Upper lobe of left lung (tissue), 6 donors: ENCODE measurements at places on chromosomes 5 and 9. TPM values are rescaled to one million over a fixed set of nuclear protein-coding genes. Genes with fewer than 3 reads are reported as not detected.

The TTC16 gene
- total RNA-seq, result 0.29 TPM

The LYSMD3 gene
- 20.4 TPM for total RNA-seq

The ACSL6 gene
- total RNA-seq, result 0.69 TPM

The ACTBL2 gene
- total RNA-seq, result not detected

The DOCK2 gene
- total RNA-seq, result 90.2 TPM

The CYLC2 gene
- total RNA-seq, result not detected

The PLCXD3 gene
- 1.4 TPM for total RNA-seq

The POLR3G gene
- total RNA-seq, result 1.2 TPM

The GTF2H2 gene
- total RNA-seq, result 13.8 TPM

DNA sequence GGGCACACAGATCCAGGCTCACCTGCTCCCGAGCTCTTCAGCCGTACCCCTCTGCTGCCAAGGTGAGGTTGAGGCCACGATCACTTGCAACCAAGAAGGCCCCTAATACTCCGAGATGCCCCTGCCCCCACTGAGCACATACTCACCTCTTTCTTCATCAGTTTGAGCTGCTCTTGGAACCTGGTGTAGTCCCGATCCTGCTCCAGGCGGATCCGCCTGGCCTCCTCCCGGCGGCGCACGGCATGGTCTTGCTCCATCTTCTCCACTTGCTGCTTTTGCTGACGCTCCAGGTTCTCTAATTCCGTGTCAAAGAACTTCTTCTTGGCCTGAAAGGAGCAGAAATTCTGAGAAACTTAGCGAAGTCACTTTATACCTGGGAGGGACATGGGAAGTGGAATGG is 75.7 kb upstream of the FBXW11 start:
- no peak overlapping the region for H3K4me3 ChIP-seq
- DNase-seq, result no peak
- no peaks in the 10 kb centered on the region for H3K27me3 ChIP-seq

DNA sequence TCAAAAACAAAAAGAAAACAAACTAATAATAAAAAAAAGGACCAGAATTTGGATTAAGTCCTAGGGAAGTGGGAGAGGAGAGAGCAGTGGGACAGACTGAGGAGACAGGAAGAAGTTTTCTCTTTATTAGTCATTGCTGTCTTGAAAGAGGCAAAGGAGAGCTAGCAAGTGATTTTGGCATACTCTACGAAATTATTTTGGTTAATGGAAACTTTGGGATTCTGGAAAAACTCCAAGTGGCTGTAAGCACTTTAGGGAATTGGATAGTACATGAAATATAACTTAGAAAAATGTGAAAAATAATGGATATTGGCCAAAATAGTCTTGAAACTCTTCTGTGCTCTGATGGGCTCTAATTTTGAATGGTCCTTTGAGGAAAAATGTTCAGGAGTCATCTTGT is 1641.8 kb upstream of the WWC1 start:
- no peak overlapping the region for H3K4me3 ChIP-seq
- H3K4me1 ChIP-seq, result no peaks in the 10 kb centered on the region

DNA sequence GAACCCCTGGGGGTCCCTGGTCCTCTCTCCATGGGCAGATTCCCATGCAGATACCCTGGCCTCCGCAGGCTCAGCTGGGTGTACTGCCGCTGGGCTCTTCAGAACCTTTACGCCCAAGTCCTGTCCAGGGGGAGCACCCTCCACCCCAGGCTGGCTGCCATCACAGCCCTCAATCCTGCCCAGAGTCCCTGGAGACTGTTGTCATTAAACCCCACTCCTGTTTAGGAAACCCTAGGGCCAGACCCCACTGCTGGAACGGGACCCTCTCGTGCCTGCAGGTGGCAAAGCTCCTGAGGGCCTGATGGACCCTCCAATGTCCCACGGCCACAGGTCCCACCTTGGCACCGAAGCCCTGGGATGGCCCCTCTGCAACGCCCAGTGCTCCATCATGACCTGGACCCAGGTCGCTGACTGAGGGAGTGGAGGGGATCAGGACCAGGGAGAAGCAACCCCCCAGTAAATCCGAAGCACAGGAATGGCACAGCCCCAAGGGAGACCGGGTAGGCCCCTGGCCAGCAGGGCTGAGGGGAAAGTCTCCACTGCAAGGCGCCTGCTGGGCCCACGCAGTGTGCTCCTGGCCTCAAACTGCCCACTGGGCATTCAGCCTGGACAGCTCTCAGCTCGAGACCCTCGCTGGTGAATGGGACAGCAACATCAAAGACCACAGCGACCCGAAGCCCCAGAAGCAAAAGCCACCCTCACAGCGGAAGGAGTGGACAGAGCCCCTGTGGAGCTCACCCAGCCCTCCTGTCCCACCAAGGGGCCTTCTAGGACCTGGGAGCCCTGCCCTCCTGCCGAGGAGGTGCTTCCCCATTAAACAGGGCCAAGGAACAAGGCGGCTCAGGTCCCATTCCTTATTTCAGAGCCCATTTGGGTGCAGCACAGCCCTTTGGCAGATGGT is 8.3 kb downstream of the ZDHHC11B start:
- no peak overlapping the region for H3K4me3 ChIP-seq
- H3K4me1 ChIP-seq, result no peaks in the 10 kb centered on the region
- peak; percentile 60 for DNase-seq
- H3K27ac ChIP-seq, result no peak overlapping the region
- H3K36me3 ChIP-seq, result no peaks in the 10 kb centered on the region

DNA sequence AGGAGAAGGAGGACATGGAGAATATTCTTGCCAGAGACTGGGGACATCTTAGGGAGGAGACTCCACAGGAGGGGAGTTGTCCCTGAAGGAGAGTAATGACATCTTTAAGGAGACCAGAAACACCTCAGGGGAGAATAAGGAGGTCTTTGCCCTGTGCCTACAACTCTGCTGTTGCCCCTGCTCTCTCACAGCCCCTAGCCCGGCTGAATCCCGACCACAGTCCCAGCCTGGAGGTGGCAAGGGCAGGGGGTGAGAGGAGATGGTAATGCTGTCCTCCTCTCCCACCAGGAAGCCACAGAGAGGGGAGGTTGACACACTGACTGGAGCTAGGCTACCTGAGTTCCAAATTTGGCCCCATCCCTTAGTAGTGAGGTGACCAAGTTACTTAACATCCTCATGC is 30.2 kb upstream of the ENHO start:
- H3K36me3 ChIP-seq, result no peaks in the 10 kb centered on the region
- no peaks in the 10 kb centered on the region for H3K27me3 ChIP-seq
- DNase-seq, result no peak

DNA sequence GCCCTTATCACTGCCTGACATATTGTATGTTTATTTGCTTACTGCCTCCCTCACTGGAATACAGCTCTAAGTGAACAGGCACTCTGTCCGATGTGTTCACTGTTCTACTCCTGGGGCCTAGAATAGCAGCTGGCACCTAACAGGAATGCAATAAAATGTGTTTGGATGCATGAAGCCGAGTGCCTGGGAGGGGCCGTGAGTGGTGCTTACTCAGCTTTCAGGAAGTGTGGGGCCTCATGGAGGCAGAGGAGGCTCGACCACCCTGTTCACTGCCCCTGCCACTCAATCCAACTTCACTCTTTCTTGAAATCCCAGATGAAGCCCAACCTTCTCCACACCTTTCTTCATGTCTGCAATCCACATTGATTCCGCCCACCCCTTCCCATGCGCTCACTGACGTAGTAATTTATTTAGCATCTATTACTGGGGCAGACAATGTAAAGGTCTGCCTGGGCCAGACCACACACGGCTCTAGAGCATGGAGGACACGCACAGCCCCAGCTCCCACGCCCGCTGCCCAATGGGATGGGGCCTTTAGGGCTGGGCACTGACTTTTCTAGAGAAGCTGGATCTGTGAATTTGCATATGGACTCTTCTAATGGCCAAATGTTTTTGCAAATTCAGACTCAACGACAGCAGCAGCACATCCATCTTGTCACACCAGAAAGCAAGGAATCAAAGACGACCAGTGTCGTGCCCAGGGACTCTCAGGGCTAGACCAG is 21.3 kb downstream of the TBC1D9B start:
- H3K4me1 ChIP-seq, result no peaks in the 10 kb centered on the region
- no peak overlapping the region for H3K27ac ChIP-seq
- peaks cover 73% of the 10 kb centered on the region for H3K36me3 ChIP-seq

DNA sequence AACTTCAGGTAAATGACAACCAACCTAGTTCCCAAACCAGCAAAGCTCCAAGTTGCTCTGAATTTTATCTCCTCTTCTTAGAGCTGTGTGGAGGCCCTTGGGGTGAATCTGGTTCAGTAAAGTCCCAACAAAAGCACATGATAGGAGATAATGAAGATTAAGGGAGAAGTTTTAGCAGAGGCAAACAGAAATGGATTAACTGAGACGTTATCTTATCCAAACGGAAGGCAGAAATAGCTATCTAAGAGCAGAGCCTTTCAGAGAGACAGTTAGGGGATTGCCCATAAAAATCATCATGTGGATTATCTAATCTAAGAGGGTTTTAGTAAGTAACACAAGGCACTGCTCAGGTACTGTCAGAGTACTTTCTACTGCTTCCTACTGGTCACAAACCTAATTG is 183.9 kb upstream of the ZNF618 start:
- DNase-seq, result no peak
- peaks cover 10% of the 10 kb centered on the region for H3K4me1 ChIP-seq
- no peaks in the 10 kb centered on the region for H3K27me3 ChIP-seq
- H3K4me3 ChIP-seq, result no peak overlapping the region
- H3K36me3 ChIP-seq, result no peaks in the 10 kb centered on the region

GRCh38 chr5:43676083-43676840 is 73.3 kb downstream of the NNT start:
- no peaks in the 10 kb centered on the region for H3K27me3 ChIP-seq
- H3K4me3 ChIP-seq, result no peak overlapping the region
- no peaks in the 10 kb centered on the region for H3K4me1 ChIP-seq
- no peak overlapping the region for H3K27ac ChIP-seq
